Ammon's horn (tissue), 1 donor: ENCODE measurements at places on chromosomes 4 and X.

- peak; percentile 20 for DNase-seq
These were observed 35.8 kb downstream of the GPR82 start for GRCh38 chrX:41759817-41760216.

- no peak for DNase-seq
These were observed 49.6 kb downstream of the FBXL5 start for GRCh38 chr4:15605537-15605936.

DNA sequence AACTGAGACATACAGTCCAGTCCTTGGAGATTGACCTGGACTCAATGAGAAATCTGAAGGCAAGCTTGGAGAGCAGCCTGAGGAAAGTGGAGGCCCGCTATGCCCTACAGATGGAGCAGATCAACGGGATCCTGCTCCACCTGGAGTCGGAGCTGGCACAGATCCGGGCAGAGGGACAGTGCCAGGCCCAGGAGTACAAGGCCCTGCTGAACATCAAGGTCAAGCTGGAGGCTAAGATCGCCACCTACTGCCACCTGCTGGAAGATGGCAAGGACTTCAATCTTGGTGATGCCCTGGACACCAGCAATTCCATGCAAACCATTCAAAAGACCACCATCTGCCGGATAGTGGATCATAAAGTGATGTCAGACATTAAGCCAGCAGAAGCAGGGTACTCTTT, 20.4 kb upstream of the FRMPD3 start:
- DNase-seq = no peak

DNA sequence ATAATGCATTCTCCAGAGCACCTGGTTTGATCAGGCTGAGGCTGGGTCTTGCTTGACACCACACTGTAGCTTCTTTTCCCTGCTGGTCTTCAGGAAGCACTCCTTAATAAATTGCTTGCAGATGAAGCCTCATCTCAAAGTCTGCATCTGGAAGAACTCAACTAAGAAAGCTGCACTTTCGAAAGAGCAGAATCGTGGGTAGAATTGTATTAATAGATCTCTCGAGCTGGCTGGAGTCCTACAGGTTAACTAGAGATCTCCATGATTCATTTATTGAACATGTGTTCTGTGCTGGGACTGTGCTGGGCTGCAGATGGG, 152.7 kb downstream of the STK32B start:
- no peak for DNase-seq

DNA sequence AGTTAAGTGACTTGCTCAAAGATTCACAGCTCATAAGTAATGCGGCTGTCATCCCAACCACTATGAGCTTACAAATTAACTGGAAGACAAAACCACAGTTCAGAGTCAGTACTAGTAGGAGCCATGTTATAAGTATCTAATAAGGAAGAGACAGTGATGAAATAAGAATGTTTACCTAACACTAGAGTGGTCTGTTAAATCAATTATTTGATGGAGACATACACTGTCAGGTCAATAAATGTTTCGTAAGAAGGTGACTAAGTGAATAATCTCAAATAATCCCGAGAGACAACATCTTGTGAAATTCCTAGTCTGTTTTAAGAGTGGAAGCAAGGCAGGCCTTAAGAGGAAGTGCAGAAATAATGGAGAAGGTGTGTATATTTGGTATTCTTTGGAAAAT, 25.8 kb upstream of the AMELX start:
- DNase-seq = no peak

DNA sequence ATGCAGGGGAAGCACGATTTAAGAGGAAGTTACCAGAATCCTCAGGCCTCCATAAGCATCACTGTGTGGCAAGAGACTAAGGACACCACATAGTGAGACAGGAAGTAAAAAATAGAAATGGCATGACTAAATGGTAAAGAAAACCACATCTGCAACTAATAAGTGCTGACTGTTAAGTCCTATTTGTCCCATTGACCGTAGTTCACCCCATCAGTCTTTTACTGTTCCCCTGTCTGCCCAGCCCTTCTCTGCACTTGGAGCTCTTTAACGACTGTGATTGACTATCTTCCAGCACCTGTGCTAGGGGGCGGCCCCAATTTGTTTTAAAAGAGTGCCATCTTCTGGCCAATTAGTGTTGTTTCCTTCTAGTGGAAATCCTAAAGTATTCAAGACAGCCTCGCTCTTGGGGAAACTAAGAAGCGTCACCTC, 94.2 kb downstream of the MAOA start:
- DNase-seq = peak; percentile 59

DNA sequence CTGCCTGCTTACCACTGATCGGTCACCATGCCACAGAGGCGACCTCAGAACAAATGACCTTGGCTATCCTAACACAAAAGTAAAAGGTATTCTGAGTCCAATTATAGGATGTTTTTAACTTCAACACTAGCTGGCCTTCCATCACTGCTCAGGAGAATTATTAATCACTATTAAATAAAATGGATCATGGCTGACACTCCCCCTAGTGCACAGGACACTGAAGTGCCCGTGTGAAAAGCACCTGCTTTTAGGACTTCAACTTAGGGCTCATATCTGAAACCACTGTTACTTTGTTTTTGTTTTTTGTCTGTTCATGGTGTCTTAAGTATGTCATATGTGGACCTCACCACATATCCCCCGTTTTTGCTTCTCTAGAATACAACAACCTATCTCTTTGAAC, 33.9 kb downstream of the STX18 start:
- no peak for DNase-seq

- DNase-seq = no peak
These were observed 97.1 kb downstream of the NFKB1 start for GRCh38 chr4:102598086-102598761.

DNA sequence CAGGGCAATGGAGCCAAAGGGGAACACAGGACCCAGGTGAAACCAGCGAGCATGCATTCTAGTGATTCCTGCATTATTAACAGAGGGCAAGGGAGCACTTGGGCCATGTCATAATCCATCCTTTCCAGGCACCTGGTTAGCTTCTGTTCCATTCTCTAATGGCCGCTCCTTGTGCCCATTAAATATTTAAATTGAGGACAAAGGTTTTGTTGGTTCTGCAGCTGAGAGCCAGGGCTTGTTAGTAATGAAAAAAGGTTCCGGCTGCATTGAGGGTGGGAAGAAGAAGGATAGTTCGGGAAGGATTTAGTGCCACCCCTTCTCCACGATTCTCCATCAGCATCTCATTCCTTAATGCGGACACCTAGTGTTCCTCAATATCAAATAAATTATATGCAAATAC, 13.6 kb downstream of the SOD3 start:
- no peak for DNase-seq

DNA sequence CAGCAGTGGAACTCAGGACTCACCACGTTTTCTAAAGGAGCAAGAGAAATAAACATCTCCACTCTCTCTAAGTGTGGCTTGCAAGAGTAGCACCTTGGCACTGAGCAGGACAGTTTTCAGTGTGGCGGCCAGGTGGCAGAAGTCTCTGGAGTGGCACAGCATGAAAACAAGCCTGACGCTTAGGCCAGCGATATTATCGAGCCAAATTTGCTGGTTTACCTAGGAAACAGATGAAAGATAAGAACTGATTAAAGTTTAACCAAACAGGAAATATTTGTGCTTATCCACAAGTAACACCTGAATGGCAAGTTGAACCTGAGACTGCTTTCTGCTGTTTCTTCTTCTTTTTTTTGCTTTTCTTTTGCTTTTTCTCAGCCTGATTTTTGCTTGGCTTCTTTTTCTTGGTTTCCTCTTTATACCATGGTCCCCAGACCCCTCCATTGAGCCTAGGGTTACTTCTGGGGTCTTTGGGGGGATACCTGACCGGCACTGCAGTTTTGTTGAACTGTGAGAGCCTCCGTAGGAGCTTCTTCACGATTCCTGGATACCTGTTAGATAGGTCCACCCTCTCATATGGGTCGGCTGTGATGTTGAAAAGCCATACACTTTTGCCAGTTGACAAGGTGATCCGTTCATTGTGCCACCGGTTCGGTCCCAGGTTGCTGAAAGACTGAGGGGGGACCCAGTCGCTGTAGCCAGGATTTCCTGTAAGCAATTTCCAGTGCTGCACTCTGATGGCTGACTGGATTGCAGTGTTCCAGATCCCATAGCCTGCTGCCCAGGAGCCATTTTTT, 77.3 kb downstream of the ARSJ start:
- no peak for DNase-seq

GRCh38 chr4:85556283-85556682, 81.3 kb downstream of the ARHGAP24 start:
- no peak for DNase-seq

DNA sequence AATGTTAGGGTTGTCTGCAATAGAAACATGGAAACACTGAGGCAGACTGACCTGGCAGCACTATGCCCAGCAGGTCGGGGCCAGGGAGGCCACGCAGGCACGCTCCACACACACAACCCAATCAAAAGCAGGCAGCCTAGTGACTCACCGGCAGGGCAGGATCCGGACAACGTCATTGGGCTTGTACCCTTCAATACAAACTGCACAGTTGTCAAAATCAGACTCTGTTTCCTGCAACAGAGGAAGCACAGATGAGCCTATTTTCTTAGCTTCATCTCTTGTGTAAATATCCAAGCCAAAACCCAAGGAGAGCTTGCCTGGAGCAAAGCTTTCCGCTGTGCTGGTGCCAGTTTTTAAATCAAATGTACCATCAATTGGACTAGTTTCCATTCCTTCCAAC, 185.8 kb downstream of the RNF150 start:
- DNase-seq = no peak

DNA sequence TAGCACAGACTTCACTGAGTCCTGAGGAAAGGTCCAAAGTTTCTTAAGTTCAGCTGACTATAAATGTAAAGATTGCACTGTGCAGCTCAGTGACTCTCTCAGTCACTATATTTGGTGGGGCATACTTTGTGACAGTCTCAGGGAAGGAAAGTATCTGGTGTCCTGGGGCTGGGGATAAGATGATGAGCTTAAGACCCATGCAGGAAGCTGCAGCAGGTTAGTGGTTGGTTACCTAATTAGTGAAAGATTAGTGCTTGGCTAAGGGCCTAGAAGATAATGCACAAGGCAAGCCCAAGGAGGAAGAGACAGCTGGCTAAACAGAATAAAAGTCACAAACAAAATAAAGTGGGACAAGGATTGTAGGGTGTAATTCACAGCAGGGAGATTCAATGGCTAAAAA, 25.4 kb upstream of the SLITRK4 start:
- DNase-seq = no peak

DNA sequence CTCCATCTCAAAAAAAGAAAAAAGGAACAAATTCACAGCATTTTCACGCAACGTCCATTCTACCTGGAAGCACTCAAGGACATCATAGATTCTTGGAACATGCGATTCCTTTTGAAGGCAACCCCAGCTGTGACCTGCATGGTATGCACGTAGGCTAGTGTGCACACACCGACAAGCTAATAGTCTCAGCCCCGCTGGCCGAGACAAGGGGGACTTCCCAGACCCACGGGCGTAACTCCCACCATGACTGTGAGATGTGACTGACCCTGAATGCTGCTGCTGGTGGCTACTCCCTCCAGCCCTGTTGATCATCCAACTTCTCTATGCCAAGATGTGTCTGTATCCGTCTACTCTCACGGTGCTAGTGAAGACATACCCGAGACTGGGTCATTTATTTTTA, 78.3 kb downstream of the CRLF2 start:
- no peak for DNase-seq

- DNase-seq = no peak
These were observed 218.1 kb downstream of the ANTXR2 start for GRCh38 chr4:79854856-79855502.

DNA sequence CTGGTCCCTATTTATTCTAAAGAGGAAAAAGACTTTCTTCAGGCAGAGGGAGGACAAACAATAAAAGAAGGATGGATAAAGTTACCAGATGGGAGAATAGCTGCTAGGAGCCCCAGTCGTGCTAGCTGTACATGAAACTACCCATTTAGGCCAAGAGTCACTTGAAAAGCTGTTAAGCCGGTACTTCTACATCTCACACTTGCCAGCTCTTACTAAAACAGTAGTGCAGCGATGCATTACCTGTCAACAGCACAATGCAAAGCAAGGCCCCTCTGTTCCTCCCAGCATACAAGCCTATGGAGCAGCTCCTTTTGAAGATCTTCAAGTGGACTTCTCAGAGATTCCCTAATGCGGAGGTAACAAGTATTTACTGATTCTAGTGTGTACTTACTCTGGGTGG, 1138.8 kb downstream of the ARAP2 start:
- no peak for DNase-seq

DNA sequence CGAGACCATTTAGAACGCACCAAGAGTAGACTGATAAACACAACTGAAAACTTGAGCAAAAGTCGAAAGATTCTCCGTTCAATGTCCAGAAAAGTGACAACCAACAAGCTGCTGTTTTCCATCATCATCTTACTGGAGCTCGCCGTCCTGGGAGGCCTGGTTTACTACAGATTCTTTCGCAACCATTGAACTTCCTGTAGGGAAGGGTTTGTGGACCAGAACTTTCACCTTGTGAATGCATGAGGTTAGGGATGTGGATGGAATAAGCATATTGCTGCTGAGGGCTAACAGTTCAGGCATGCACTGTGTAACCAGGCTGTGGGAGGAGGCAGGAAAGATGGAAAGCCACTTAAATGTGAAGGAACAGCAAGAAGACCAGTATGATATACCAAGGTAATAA, 20.9 kb upstream of the ING2 start:
- no peak for DNase-seq

DNA sequence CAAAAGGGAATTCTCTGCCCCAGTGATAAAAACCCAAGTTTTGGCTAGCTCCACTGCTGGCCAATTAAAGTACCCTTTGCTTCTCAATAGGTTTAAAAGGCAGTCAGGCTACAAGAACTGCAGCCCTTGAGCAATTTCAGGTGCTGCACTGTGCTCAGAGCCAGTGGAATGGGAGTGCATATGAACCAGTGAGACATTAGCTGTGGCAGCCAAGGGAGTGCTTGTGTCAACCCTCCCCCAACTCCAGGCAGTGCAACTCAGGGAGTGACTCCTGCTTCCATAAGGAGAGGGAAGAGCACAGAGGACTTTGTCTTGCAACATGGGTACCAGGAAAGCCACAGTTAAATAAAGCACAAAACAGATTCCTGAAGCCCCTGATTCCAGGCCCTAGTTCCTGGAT, 61.6 kb upstream of the VAMP7 start:
- DNase-seq = no peak

GRCh38 chrX:21963731-21964405, 23.4 kb downstream of the SMS start:
- no peak for DNase-seq

GRCh38 chr4:153064571-153064970, 128.4 kb downstream of the FHDC1 start:
- DNase-seq = no peak

GRCh38 chrX:81301877-81302276, 100.0 kb downstream of the SH3BGRL start:
- DNase-seq = no peak

DNA sequence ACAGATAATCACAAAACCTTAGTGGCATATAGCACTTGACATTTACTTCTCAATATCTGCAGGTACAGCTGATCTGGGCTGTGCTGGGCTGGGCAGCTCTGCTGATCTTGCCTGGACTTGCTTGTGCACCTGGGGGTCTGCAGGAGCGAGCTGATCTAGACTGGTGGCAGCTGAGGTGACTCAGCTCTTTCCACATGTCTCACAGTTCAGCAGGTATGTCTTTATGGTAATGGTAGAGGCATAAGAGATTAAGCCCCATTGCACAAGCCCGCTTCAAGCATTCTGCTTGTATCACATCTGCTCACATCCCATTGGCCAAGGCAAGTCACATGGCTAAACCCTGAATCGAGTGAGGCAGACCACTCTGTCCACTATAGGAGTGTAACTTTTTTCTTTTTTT, 506.7 kb downstream of the BCOR start:
- DNase-seq = no peak
